Caudate nucleus (tissue), 63 donors: ENCODE measurements at places on chromosomes 3 and 15.

- DNase-seq, result no peak
Measured at GRCh38 chr3:67291287-67292252, 293.5 kb downstream of the KBTBD8 start.

GRCh38 chr3:170000051-170000450 lies 33.4 kb downstream of the SEC62 start:
- no peak for DNase-seq

- DNase-seq, result no peak
Measured at GRCh38 chr15:89556413-89557262, 18.6 kb upstream of the TICRR start.

DNA sequence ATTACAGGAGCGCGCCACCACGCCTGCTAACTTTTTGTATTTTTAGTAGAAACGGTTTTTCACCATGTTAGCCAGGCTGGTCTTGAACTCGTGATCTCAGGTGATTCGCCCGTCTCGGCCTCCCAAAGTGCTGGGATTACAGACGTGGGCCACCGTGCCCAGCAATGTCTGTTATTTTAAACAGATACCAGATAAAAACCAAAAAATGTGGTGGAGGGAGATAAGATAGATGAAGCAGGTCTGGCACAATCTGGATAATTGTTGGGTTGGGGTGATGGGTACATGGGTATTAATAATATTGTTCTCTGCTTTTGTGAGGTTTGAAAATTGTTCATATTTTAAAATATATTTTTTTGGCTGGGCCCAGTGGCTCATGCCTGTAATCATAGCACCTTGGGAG lies 4.7 kb downstream of the RNF111 start:
- no peak for DNase-seq

- DNase-seq, result no peak
Measured at GRCh38 chr15:101188637-101189408, 63.0 kb downstream of the CHSY1 start.
